Renal pelvis (tissue), 12 donors: ENCODE measurements at places on chromosomes 6 and 20. TPM values are rescaled to one million over a fixed set of nuclear protein-coding genes. Genes with fewer than 3 reads are reported as not detected.

DNA sequence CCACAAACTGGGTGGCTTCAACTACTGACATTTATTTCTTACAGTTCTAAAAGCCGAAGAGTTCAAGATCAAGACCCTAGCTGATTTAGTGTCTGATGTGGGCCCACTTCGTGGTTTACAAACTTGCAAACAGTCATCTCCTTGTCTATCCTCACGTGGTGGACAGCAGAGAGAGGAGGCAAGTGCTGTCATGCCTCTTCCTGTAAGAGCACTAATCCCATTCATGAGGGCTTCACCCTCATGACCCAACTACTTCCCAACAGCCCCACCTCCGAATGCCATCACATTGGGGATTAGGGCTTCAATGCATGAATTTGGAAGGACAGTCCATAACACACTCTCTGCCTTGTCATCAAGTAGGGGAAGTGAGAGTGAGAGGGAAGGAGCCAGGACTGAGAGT is 15.6 kb upstream of the ISM1 start:
- no peak for DNase-seq

LY86 gene
- 1.6 TPM for polyA plus RNA-seq

C20orf144 gene
- polyA plus RNA-seq, result 0.43 TPM

DNA sequence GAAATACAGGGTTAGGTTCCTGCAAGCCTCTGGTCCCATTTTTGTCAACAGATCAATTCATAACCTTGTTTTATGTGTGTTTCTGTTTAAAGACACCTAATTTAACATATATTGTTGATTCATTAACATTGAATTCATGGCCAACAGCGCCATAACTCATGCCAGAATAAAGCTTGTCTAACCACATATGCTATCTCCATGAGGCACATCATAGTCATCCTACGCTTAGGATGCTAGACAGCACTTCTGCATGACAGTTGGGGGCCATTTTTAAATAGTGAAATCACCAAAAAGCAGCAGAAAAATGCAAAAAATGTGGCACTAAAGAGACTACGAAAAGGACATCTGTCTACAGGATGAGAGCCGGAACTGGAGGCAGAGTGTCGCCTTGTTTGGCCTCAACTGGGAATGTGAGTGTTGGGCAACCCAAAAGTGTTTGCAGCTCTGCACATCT is 37.9 kb downstream of the TRAM2 start:
- DNase-seq, result no peak

DNA sequence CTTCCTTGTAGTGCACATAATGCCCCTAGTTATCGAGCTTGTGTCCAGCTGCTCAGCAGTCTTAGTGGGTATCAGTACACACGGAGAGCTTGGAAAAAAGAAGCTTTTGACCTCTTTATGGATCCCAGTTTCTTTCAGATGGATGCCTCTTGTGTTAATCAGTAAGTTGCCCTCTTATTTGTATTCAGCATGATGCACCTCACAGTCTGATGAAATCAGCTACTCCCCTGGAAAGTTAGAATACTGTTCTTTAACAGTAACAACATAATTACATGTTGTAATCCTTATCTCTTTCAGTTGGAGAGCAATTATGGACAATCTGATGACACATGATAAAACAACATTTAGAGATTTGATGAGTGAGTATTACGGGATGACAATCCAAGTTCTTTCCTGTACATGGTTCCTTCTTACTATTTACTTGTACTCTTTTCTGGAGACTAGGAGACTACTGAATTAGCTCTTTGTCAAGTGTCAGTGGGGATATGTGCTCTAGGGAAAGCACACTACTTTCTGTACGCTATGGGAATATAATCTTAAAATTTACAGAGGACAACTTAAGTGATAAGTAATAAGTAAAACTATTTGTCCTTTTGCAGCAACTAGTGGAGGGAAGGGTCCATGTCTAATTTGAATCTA is 39.1 kb downstream of the PGM3 start:
- no peak for DNase-seq

DNA sequence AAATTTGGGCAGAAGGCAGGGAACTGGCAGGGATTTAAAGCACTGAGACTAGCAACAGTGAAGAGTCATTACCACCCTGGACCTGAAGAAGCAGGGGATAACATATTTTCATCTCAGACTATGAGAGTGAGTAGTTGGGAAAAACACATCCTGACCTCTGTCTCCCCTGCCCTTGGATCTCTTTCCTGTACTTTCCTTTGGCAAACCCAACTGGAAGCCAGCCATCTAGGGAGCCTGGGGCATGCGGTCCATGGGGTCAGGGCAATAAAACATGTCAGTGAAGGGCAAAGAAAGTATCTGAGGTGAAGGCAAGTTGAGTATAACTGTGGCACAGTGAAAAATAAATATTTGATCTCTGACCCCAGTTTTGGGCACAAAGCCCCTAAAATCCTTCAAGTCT is 698.2 kb downstream of the DOK5 start:
- no peak for DNase-seq

CCN2 gene
- polyA plus RNA-seq, result 204 TPM

ROMO1 gene
- polyA plus RNA-seq, result 91.1 TPM

- no peak for DNase-seq
Measured at GRCh38 chr20:33689973-33690372, 3.8 kb upstream of the E2F1 start.

FAM209B gene
- 0.48 TPM for polyA plus RNA-seq

DNA sequence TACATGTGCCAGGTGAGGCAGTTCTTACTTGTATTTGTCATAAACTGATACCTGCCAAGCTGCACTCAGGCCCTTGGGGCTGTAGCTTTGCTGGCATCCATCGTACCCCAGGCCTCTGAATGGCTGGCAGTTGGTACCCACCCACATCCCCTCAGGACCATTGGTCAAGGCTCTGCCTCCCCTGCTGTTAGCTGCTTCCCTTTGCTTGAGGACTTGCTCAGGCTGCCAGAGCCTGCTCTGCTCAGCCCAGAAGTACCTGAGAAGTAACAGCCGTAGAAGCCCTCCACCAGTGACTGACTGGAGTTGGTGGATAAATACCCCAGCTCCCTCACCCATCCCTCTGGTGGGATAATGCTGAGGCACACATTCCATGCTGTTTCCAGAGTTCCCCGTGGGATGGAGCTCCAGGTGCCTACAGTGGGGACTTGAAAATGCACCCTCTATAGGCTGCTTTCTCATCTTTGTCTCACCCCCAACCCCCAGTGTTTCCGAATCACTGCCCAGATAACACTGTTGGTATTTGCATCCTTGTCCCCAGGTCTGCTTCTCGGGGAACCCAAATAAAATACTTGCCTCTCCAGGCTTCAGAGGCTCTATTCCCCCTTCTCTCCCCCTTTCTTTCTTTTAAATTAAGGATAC is 7.3 kb downstream of the EBF4 start:
- DNase-seq, result no peak
